ENCODE measurements at places on chromosomes 5 and 9. TPM values are rescaled to one million over a fixed set of nuclear protein-coding genes. Genes with fewer than 3 reads are reported as not detected.

Gene POU5F2
- polyA plus RNA-seq: 0.08 TPM

Gene UHRF2
- polyA plus RNA-seq: 78.7 TPM

Gene SRA1
- 23.7 TPM for polyA plus RNA-seq

DNA sequence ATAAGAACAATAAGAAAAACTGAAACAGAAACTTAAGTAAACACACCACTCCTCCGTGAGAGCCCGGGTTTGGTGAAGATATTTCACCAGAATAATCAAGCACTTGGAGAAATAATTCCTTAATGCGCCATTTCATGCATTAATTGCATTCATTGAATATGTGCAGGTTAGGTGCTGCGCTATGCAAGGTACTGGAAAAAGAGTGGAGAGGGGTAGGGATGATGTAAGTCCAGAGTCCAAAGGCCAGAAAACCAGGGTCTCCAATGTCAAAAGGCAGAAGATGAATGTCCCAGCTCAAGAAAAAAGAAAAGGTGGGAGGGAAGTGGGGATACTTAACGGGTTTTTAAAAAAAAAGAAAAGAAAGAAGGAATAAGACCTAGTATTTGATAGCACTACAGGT lies 669 bp upstream of the ZFP37 start:
- no peak for DNase-seq

GRCh38 chr5:143002459-143003327 lies 232.5 kb downstream of the ARHGAP26 start:
- DNase-seq: peak; percentile 60

Measured in left lung (tissue), 14 donors.